ENCODE measurements at places on chromosomes 16 and 17.

GRCh38 chr16:73298562-73298961 is 250.6 kb upstream of the ZFHX3 start:
- DNase-seq, result no peak

- no peak for DNase-seq
These were observed 4.1 kb downstream of the DECR2 start for GRCh38 chr16:405548-406506.

DNA sequence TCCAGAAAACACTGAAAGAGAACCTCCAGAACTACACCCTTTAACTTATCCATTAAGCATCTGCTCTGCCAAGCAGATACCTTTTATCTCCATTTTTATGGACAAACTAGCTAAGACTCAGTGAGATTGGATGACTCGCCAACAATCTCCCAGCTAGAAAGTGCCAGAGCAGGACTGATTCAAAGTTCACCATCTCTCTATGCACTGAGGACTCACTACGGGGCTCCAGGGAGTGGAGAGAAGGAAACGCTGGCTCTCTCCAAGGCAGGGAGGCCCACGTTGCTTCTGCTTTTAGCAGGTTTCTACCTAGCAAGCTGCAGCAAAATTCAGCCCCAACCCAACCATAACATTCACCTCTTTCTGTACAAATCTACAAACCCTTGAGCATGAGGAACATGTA is 52.8 kb upstream of the ARHGAP44 start:
- DNase-seq, result no peak

DNA sequence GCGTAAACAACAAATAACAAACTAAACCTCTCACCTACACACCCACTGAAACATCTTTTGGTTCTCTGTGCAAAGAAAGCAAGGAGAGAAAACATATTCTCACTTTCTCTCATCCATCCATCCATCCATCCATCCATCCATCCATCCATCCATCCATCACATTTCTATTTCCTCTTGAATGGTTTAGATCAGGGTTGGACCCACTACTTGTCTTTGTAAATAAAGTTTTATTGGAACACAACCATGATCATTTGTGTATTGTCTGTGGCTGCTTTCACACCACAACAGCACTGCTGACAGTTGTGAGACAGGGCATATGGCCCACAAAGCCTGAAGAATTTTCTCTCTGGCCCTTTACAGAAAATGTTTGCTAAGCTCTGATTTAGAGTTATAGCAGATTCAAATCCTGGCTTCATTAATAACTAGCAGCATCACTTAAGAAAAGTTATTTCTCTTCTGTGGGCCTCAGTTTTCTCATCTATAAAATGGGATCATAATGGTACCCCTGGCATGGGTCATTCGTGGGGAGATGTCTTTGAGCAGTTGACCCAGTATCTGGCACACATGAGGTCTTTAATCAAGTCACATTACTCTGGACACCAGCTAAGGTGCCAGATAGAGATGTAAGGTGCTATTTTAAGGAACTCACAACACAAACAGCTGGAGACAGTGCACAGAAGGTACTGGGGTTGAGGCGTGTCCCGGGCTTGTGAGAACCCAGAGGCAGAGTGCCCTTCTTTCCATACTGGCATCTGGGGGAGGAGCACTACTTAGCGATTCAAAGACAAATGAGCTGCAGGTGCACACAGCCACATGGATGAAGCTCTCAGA is 146.3 kb downstream of the CMIP start:
- DNase-seq, result no peak

GRCh38 chr17:78818932-78819331 is 21.7 kb downstream of the USP36 start:
- DNase-seq, result no peak

- no peak for DNase-seq
These were observed 4.9 kb downstream of the TMED6 start for GRCh38 chr16:69346683-69347082.

- no peak for DNase-seq
These were observed 23.9 kb downstream of the SNX20 start for GRCh38 chr16:50657241-50657640.

DNA sequence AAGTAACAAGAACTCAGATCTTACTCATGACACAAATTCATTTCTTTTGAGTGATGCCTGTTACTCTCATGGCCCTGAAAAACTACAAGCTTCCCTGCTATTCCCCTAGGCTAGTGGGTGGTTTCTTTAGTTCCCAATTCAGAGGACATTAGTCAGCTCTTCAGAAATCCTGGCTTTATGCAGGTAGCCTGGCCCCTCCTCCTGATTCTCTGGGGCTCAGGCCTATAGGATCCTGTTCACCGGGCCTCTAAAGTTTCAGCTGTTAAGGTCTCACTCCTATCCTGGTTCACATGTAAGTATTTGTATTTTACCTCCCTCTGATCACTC is 87.3 kb upstream of the IRX5 start:
- no peak for DNase-seq

GRCh38 chr17:66255112-66255511 is 25.9 kb upstream of the APOH start:
- peak; percentile 57 for DNase-seq

DNA sequence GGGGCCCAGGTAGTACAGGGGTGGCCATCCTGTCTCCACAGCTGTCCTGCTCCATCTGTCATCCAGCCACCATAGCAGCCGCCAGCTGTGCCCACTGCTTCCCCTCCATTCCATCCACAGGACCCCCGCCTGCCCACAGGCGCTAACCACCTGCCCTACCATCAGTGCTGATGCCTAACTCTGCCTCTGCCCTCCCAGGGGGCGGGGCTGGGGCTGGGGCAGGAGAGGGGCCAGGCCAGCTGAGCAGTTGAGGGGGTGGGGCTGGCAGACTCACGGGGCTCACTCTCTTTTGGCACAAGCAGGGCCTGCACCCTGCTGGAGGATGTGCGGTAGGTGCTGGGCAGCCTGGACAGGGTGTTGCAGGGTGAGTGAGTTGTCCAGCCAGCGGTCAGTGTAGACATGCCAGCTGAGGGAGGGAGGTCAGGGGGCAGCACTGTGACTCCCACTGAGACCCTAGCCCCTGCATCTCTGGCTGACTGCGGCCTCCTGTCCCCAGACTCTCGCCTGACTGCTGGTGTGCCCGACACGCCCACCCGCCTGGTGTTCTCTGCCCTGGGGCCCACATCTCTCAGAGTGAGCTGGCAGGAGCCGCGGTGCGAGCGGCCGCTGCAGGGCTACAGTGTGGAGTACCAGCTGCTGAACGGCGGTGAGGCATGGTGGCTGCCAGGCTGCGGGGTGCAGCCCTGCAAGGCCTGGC is 9.6 kb downstream of the GALK1 start:
- DNase-seq, result no peak

DNA sequence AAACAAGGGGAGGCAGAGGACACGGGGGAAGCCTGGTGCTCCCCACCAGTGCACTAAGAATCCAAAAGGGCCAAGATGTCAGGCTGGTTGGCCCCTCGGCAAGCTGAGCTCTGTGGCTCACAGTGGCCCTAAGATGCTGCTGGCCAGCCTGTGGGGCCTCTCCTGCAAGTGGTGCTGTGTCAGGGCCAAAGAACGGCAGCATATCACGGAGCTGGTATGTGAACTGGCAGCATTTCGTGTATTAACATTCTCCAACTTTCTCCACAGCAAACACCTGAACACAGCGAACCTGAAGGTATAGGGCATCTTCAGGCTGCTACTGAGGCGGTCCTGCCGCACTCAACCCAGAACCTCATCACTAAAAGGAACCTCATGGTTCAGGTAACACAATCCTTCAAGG is 34.8 kb downstream of the VAC14 start:
- DNase-seq, result no peak

GRCh38 chr16:57388359-57389086 is 16.0 kb upstream of the CCL17 start:
- DNase-seq, result no peak

DNA sequence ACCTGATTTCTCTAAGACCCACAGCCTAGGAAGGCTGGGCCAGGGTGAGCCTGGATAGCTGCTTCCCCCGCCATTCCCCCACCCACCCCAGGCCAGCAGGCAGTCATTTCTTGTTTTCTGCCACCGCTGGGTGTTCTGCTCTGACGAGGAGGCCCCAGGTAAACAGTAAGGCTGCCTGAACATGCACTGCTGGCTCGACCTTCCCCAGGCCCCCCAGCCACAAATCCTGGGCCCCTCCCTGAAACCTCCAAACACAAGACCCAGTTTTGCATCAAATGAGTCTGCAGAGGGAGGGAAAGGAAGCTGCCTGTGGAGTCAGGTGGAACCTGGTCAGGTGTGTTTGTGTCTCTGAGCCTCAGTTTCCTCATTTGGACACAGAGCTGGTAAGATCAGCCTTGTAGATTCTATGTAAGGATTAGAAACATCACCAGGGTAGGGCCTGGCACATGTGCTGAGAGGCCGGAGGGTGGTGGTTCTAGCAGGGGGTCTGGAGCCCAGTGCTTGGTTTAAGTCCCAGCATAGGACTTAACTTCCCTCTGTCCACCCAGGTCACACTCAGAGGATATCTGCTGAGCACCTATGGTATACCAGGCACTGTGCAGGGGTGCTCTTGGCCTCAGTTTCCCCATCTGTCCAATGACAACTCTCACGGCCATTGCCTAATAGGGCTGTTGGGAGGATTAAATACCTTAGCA is 18.9 kb upstream of the PRM1 start:
- DNase-seq, result no peak

- DNase-seq, result no peak
These were observed 98.2 kb downstream of the USP32 start for GRCh38 chr17:60293580-60294335.

- no peak for DNase-seq
These were observed 55.7 kb downstream of the WSB1 start for GRCh38 chr17:27349540-27350021.

DNA sequence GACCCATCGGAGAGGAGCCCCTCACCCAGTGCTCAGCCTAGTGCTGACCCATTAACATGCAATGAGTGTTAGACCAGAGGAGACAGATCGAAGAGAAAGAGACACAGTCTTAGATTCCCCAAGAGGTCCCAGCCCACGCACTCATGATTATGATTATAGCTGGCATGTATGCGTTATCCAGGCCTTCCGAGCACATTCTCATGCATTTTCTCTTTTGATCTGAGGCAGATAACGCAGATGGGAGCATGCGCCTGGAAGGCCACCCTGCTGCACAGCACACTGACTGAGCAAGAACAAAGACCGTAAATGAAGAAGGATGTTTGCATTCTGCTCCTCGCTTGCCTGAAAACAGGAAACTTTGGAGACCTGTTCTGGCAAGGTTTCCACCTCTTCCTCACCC is 232.7 kb downstream of the SOX9 start:
- no peak for DNase-seq

DNA sequence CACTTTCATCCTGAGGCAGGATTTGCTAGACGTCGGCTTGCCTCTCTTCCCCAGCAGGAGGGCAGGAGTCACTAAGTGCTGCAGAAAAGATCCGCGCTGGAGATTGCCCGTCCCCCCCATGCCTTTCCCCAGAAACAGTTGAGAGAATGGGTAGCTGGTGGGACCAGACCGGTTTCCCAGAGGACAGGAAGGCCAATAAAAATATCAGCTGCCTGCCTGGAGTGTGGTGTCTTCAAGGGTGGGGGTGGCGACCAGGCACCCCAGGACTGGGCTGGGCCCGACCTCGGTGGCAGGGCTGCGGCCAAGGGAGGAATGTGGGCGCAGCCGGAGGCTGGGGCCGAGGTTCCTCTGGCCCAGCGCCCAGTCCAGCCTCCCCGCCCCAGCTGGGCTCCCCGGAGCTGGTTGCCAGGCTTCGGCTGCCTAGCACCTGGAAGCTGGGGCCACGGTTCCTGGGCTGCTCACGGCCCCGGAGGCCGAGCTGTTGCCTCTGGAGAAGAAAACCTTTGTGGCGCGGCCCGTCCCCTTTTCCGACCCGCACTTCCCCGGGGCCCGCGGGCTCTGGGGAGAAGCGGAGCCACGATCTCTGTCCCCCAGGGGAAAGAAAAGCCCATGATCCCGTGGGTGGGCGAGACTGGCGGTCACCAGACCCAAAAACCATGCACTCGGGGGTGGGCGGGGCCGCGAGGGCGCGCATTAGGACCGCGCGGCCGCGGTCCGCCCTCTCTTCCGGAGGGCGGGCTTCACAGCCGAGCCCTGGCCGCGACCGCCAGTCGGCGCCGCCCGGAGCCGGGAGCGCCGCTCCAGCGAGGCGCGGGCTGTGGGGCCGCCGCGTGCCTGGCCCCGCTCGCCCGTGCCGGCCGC is at the start of gene TRAF4:
Gene TRAF4 (plus strand): TSS at position 769 of the 861 bp plus-strand sequence. CDS start 102 bp downstream, outside the sequence.
- peak; percentile 74 for DNase-seq

- peak; percentile 89 for DNase-seq
These were observed 5.1 kb downstream of the DLG4 start for GRCh38 chr17:7214300-7215135.

DNA sequence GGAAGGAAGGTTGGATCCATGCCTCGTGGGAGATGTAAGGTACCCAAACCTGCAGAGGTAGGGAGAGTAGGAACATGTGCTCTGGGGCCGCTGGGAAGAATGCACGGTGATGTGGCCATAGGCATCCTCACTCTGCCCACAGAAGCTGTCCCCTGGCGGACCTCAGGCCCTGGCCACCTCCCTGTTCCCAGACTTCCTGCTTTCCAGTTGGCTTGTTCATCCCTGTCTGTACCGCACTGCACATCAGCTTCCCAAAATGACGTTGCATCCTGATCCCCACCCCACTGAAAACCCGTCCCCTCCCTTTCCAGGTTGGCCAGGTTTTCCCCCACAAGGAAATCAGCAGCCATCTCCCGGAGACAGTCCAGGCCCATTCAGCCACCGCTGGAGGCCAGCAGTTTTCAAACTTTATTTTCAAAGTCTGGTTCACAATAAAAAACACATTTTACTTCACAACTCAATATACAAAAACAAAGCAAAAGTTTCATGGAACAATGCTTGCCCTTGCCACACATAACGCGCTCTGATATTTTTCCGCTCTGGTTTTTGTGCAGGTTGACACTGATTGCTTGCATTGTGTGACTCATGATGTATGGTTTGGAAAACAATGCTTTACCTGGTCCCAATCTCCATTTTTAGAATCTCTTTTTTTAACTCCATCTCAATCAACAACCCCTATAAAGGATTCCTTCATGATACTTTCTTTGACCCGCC is 143.0 kb downstream of the GAS7 start:
- DNase-seq, result no peak

GRCh38 chr17:79650283-79650682 is 39.4 kb upstream of the RBFOX3 start:
- DNase-seq, result no peak

GRCh38 chr16:86520317-86521210 is 10.2 kb downstream of the FOXF1 start:
- no peak for DNase-seq

DNA sequence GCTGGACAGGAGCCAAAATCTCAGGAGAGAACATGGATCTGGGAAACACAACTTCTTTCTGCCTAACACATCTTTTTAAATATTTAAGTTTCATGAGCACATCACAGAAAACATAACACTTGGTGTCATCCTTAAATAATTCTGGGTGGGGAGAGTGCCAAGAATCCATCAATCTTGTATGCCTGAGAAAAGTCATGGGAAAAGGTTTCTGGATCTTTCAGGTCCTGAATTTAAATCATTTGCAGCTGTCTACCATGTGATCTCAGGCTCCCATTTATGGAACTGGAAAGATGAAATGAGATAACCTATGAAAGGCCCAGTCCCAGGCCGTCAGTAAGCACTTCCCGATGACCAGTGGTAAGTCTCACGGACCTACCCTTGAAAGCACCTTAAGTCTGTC is 15.1 kb downstream of the CDH11 start:
- no peak for DNase-seq

GRCh38 chr16:4882633-4883285 is 35.5 kb downstream of the UBN1 start:
- no peak for DNase-seq

Data from AG09319 (cell line).